ENCODE measurements at places on chromosomes 6 and 20.

DNA sequence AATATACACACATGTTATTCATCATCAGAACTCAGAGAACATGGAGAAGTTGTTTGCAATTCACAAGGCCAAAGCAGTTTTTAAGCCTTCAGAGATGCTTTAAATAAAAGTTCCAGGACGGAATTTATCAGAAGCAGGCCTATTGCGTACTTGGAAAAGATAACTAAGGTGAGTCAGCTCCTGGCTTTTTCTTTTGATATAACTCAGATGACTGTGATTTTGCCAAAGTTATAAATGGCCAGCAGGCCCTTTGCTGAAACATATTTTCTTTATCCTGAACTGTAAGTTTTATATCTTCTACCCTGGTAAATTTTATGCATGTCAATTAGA lies 55.0 kb upstream of the PLCB1 start:
- DNase-seq: no peak

- DNase-seq: peak; percentile 47
These were observed 4.1 kb downstream of the TMEM239 start for GRCh38 chr20:2820084-2820895.

DNA sequence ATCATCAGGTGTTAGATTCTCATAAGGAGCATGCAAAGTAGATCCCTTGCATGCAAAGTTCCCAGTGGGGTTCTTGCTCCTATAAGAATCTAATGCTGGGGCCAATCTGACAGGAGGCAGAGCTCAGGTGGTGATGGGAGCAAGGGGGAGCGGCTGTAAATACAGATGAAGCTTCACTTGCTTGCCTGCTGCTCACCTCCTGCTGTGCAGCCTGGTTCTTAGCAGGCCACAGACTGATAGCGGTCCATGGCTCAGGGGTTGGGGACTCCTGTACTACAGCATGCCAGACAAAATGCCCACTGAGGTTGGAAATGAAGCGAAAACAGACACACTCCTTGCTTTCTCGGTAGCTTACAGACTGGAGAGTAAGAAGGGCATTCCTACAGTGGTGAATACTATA lies 386.8 kb downstream of the PLCB1 start:
- no peak for DNase-seq

- DNase-seq: no peak
These were observed 62.4 kb downstream of the ARID1B start for GRCh38 chr6:156839591-156840001.

All from HEK293T (cell line).